ENCODE measurements at places on chromosomes 3 and 15.

- DNase-seq: no peak
Measured at GRCh38 chr15:74511583-74511982, 29.4 kb upstream of the ARID3B start.

DNA sequence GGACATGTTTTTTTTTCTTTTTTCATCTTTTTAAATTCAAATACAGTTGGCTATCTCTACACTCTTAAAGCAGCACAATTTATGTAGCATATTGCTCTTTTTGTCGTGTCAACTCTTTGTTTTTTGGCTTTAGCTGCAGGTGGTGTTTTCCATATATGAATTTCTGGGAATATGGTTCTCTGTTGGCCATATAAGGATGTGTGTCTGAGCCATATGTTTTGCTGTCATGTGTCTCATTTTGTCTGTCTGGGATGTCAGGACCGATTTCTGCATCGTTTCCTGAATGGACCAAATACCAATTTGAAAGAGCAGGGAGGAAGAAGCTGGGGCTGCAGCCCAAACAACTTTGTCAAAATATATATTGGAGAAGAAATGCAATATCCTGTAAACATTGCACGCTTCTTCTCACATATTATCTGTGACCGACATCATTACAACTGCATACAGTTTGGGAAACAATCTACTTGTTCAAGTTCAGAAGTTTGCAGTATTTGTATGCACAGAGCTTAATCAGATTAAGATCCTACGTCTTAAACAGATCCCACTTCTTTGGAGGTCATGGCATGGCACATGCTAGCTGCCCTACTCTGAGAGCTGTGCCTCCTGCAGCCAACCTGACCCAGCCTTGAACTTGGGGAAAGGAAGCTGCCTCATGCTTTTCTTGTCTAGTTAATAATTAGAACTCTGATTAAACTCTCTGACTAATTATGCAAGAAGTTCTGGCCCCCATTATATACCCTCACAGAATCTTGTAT, 4.0 kb upstream of the SATB1 start:
- DNase-seq: no peak

- no peak for DNase-seq
Measured at GRCh38 chr3:184582646-184583577, 21.3 kb downstream of the EPHB3 start.

- no peak for DNase-seq
Measured at GRCh38 chr3:19107719-19108118, 40.6 kb upstream of the KCNH8 start.

- no peak for DNase-seq
Measured at GRCh38 chr3:143634427-143634826, 213.8 kb downstream of the SLC9A9 start.

GRCh38 chr3:56314842-56315241, 153.4 kb downstream of the ERC2 start:
- no peak for DNase-seq

GRCh38 chr15:74173380-74174218, at the start of gene ISLR:
Gene ISLR (plus strand): TSS chr15:74173710. CDS start chr15:74174859, 1,149 bp downstream.
- no peak for DNase-seq

DNA sequence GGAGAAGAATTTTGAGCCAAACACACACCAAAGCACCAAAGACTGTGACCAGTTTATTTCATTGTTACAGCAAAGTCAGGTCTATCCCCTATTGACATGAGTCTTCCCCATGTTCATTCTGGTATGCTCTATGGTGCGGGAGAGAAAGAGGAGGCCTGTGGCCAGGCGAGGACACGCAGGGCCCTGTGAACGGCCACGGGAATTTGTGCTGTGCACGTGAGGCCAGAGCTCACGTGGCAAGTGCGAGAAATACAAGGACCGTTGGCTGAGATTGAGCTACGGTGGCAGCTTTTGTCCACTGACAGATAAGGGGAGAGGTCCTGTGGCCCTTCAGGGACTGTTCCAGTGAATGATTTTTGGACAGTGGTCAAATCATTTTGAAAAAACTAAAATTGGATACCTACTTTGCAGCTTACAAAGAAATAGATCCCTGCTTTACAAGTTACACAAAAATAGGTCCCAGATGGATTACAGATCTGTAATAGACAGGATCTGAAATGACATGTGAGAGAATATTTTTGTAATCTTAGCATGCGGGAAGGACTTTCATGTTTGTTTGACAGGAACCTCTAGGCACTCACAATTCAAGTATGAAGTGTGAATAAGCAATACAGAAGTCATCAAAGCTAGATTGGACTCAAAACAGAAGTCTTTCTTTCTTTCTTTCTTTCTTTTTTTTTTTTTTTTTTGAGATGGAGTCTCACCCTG, 9.2 kb downstream of the ZSCAN2 start:
- no peak for DNase-seq

GRCh38 chr3:136184703-136185102, 11.4 kb downstream of the MSL2 start:
- no peak for DNase-seq

All from T follicular helper cell (primary cell).